MCF 10A (cell line): ENCODE measurements at places on chromosomes 11 and 22. TPM values are rescaled to one million over a fixed set of nuclear protein-coding genes. Genes with fewer than 3 reads are reported as not detected.

GRCh38 chr11:121683791-121684190 lies 231.0 kb upstream of the SORL1-AS1 start:
- peaks cover 5% of the 10 kb centered on the region for H3K4me1 ChIP-seq
- no peaks in the 10 kb centered on the region for H3K27me3 ChIP-seq
- no peak overlapping the region for H3K27ac ChIP-seq

The OR5B3 gene
- total RNA-seq = not detected in 2 replicates

The KRTAP5-11 gene
- total RNA-seq = not detected in 2 replicates

The CCDC73 gene
- 0.09 and 0.17 TPM in 2 replicates for total RNA-seq

The CASP5 gene
- total RNA-seq = not detected in 2 replicates

DNA sequence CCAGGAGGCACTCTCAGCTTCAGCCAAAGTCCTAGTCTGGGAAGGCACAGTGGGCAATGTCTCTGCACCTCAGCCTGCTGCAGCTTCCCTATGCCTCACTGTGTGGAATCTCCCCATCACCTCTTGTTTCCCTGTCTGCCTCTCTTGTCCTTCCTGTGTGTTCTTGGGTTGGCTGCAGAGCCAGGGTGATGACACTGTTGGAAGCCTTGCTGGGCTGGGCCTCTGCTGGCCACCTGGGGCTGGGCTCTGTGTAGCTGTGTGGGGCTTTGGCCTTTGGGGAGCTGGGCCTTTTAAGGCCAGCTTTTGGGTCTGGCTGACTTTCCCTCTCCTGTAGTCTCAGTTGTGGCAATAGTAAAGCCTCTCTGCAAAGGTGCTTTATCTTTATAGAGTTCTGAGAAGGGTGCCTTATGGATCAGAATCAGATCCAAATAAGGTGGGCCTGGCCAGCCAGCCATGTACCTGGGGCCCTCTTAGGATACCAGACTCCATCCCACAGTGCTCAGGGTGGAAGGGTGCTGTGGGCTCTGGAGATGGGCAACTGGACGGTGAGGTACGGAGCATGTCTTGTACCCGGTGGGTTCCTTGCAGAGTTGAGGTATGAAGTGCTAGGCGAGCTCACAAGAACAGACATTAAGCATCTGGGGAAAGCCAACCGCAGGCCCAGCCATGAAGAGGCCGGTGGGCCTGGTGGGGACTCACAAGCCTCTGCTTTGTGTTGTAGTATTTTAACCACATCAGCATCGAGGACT lies 10.3 kb upstream of the RANBP1 start:
- no peaks in the 10 kb centered on the region for H3K27me3 ChIP-seq
- H3K4me1 ChIP-seq = no peaks in the 10 kb centered on the region
- H3K36me3 ChIP-seq = peaks cover 83% of the 10 kb centered on the region
- no peak for DNase-seq
- no peak overlapping the region for H3K4me3 ChIP-seq

DNA sequence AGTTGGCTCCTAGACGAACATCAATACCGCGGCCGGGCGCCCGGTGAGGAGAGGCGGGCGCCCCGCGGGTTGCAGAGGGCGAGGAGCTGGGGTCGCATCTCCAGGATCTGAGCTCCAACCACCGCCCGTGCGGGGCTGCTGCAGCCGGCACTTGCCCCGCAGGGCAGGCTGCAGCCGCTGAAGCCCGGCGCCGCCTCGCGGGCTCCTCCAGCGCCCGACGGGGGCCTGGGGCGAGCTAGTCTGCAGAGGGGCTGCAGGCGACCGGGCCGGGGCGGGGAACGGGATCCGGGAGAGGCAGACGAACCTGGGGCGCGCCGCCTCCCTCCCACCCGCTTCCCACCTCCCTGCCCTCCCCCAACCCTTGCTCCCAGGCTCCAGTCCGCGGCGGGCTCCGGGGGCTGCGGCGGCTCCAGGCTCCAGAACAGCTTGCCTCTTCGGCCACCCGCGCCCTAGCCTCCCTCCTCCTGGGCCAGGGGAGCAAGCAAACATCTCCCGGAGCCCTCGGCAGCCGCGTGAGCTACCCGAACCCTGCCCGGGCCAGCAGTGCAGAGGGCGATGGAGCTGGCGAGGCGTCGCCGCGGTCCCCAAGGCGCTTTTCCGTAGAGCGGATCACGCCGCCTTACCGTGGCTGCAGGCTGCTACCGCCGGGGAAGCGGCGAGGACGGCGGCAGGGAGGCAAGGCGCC lies 802 bp downstream of the TENM4 start:
- peak overlapping the region; percentile 73 for H3K4me3 ChIP-seq
- DNase-seq = no peak
- no peaks in the 10 kb centered on the region for H3K36me3 ChIP-seq
- H3K4me1 ChIP-seq = peaks cover 28% of the 10 kb centered on the region
- H3K27me3 ChIP-seq = no peaks in the 10 kb centered on the region

DNA sequence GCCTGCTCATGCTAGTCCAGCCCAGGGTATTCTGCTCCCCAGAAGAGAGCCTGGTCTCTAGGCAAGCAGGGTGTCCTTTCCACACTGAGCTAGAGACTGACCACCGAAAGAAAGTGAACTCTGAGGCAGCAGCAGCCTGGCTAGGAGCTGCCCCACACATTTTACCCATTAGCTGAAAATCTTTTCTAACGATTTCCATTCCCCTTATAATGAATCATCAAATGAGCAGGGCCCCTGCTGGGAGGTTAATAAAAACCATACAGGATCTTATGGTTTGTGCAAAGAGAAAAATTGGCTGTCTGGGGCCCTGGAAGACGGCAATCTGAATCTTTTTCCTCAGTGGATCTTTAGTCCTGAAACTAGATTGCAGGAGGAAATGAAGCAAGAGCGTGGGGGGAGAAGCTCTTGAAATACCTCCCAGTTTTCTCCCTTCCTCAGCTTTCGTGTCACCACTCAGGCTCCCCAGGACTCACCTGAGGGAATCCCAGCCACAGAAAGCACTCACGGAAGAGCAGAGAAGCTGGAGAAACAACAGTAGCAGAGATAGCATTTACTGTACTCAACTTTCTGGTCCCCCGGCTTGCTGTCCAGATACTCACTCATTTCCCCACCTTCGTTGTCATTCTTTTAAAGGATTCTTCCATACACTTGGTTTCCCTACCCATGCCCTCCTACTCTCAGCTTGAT lies 74.7 kb upstream of the CD44 start:
- H3K4me1 ChIP-seq = no peaks in the 10 kb centered on the region
- H3K36me3 ChIP-seq = no peaks in the 10 kb centered on the region
- no peaks in the 10 kb centered on the region for H3K27me3 ChIP-seq
- H3K27ac ChIP-seq = no peak overlapping the region
- no peak overlapping the region for H3K4me3 ChIP-seq

- no peak overlapping the region for H3K27ac ChIP-seq
- no peak for DNase-seq
- H3K4me3 ChIP-seq = no peak overlapping the region
Observed at GRCh38 chr11:96130061-96130620, 206.2 kb upstream of the MTMR2 start.

The VSIG10L2 gene
- not detected in 2 replicates for total RNA-seq

The UFD1 gene
- 62.3 and 64.4 TPM in 2 replicates for total RNA-seq

DNA sequence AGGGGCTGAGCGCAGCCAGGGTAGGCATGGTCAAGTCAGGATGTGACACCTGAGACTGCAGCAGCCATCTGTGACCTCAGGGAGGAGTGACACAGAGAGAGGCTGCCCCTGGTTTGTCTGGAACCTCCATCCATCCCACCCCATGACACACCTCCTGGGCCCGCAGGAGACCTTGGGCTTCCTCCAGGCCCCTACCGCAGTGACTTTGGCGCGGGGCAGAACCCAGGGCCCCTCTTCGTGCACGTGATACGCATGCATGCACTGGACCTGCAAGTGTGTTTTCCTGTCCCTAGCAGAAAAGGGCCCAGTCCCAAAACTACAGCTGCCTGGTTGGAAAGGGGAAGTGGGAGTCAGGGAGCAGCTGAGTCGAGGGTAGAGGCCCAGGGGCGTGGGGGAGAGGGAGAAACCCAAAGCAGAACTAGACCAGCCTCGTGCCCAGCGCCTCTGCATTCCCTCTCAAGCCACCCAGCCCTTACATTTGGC lies 7.9 kb upstream of the CYTH4 start:
- DNase-seq = no peak
- H3K27me3 ChIP-seq = no peaks in the 10 kb centered on the region
- H3K36me3 ChIP-seq = no peaks in the 10 kb centered on the region
- no peak overlapping the region for H3K4me3 ChIP-seq
- no peak overlapping the region for H3K27ac ChIP-seq
- no peaks in the 10 kb centered on the region for H3K4me1 ChIP-seq

GRCh38 chr11:57938351-57938750 lies 85.3 kb upstream of the OR9Q1 start:
- no peaks in the 10 kb centered on the region for H3K4me1 ChIP-seq
- no peak overlapping the region for H3K27ac ChIP-seq
- H3K36me3 ChIP-seq = no peaks in the 10 kb centered on the region
- DNase-seq = no peak

DNA sequence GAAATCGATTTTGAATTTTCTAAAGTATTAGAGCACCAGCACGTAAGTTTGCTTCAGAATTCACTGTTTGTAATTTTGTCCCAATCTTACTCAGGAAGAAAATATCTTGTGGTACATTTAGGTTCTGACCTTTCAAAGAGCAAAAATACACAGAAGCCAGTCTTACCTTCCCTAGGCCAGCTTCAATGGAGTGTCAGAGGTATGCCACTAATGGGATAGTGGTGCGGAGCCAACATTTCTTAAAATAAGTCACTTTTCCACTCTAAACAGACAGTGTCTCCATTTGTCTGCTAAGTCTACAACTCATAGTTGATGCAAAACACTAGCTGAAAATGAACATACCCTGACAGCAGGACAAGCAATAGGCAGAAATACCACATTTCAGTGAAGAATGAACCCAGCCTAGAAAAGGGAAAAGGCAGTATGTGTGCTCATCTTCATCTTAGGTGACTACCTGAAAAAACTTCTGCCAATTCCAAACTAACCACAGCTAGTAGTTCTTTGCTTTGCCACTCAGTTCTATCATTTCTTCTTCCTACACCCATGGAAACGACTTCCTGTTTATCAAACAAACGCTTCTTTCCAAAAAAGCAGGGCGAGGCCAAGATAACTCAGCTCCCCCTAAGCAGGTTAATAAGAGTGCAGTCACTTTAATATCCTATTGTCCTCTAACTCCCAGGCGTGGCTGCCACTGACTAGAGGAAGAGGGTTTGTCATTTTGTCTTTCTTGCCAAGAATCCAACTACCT lies 94.0 kb upstream of the APOA1 start:
- H3K4me3 ChIP-seq = no peak overlapping the region
- peaks cover 12% of the 10 kb centered on the region for H3K4me1 ChIP-seq
- peaks cover 14% of the 10 kb centered on the region for H3K36me3 ChIP-seq
- peak overlapping the region; percentile 5 for H3K27ac ChIP-seq
- DNase-seq = peak; percentile 38
- no peaks in the 10 kb centered on the region for H3K27me3 ChIP-seq
